Umbilical cord (tissue), 2 donors: ENCODE measurements at places on chromosomes 11 and 22. TPM values are rescaled to one million over a fixed set of nuclear protein-coding genes. Genes with fewer than 3 reads are reported as not detected.

- DNase-seq = peak; percentile 45
These were observed 4.1 kb upstream of the SIK2 start for GRCh38 chr11:111598148-111598547.

GRCh38 chr11:96358321-96358720 is 15.3 kb upstream of the MAML2 start:
- DNase-seq = no peak

DNA sequence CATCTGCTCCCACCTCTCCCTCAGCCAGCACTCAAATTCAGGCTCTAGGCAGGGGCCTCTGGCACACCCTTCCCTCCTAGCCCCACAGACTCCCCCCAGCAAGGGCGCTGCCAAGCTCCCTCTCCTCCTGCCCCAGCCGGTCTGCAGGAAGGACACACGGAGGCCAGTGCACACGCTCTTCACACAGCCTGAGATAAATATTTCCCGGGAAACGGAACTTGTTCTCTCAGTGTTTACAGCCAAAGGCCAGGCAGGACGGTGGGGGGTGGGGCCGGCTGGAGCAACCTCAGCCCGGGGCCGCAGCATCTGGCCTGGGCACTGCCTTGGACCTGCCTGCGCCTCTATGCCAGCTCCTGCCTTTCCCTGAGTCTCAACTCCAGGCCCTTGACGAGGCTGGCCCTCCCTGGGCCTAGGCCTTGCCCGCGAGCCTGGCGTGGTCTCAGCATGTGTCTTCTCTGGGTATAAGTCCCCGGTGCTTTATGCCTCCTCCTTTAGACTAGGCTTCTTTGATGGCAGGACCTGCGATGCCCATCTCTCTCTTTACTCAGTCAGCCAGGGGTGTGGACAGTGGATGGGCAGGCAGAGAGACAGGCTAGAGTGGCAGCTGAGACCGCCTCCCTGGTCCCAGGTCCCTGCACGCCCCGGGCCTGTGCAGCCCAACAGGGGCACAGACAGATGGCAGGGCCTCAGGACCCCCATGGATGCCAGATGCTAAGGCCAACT is 48.4 kb downstream of the PDE2A start:
- peak; percentile 72 for DNase-seq

DNA sequence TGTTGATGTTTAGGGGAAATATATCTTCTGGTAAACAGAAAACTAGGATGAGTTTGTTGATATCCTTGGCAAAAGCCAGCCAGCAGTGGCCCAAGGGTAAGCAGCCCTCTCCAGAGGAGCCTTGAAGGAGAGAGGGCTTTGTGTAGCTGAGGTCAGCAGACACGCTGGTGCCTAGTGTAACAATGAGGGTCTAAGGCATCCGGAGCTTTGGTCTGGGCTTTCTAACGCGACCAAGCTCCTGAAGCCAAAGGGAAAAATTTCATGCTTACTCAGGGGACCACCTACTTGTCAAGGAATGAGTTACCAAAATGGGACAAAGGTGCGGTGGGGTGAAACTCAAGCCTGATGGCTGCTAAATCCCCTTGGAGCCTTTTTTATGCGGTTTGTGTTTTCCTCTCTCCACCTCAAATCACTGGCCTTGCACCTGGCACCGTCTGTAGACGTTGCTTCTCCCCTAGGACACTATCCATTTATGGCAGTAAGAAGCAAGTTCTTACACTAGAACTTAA is 134.9 kb downstream of the DBX1 start:
- DNase-seq = no peak

XPNPEP3 gene
- total RNA-seq = 5.8 TPM

DNA sequence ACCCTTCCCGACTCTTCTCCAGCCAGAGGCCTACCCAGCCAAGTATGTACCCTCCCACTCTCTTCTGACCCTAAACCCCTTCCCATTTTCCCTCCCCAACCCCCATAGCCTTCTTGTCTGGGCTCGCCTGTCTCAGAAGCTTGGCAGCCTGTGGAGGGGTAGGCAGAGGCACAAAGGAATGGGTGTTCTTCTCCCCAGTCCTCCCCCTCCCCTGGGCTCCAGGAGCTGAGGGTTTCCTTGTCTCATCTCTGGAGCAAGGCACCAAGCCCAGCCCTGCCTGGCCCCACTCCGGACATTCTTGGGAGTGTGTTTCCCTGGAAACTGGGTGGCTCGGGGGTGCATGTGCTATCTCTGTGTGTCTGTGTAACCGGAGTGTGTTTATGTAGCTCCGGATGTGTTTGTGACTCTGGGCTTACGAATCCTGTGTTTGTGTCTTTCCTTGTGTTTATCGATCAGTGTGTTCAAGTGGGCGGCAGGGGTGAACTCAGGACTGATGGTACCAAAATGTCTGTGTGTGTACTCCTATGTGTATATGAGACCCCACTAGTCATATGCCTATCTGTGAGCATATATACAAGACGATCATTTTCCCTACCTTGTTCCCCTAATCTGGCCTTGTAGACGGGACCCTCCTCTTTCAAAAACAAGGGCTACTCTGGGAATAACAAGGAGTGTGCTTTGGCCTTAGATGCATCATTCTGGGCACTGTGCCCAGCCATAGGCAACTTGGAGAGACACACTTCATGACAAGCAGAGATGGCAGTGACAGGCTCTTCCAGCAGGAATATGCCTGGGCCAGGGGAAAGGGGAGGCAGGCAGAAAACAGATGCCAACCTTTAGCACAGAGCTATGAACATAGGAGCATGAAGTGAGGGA is 10.9 kb downstream of the PHLDB1 start:
- DNase-seq = peak; percentile 96
